ENCODE measurements at places on chromosomes 11 and 22. TPM values are rescaled to one million over a fixed set of nuclear protein-coding genes. Genes with fewer than 3 reads are reported as not detected.

Gene MFNG
- 8.7 TPM for total RNA-seq

Gene BARX2
- 14.3 TPM for total RNA-seq

Gene CASP5
- not detected for total RNA-seq

Gene SCN2B
- 12.0 TPM for total RNA-seq

Gene MUC5AC
- total RNA-seq = not detected

Gene IGHMBP2
- total RNA-seq = 20.1 TPM

Gene SAA4
- total RNA-seq = not detected

- no peak for DNase-seq
Observed at GRCh38 chr11:35876786-35877185, 67.1 kb upstream of the LDLRAD3 start.

- DNase-seq = peak; percentile 70
Observed at GRCh38 chr11:64298966-64299846, 952 bp upstream of the CATSPERZ start.

DNA sequence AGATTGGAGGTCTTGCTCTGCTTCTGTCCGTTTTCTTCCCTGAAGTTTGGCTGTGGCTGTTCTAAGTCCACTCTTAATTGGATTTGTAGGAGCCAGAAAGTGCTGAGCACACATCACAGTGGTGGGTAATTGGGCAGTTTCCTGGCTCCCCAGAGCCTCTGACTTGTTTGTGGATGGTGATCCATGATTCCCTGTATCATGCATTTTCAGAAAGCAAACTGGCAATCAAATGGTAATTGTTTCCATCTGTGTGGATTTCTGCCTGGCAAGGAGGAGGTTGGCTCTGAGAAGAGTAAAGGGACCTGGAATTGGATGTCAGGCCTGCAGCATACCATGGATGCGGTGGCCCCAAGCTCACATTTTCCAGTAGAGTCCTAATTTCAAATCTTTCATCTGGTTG lies 49.5 kb downstream of the PPFIBP2 start:
- no peak for DNase-seq

DNA sequence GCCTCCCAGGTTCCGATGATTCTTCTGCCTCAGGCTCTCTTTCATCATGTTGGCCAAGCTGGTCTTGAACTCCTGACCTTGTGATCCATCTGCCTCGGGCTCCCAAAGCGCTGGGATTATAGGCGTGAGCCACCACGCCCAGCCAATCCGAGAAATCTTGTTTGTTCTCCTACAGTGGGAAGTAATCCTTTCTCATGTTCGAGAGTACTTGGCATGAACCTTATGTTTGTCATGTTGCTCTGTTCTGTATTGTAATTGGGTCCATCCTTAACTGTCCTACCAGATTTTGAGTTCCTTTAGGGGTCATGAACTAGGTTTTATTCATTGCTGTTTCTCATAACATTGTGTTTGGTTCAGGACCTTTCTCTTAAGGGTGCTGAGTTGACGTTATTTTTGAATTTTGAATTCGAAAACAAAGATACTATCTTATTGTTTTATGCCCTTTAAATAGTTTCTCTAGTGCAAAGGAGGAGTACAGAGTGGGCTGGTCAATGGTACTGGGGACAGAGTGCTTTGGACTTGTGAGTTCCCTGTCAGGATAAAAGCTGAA lies 113.4 kb upstream of the RRM1 start:
- no peak for DNase-seq

GRCh38 chr11:111305876-111306275 lies 7.5 kb downstream of the POU2AF3 start:
- no peak for DNase-seq

DNA sequence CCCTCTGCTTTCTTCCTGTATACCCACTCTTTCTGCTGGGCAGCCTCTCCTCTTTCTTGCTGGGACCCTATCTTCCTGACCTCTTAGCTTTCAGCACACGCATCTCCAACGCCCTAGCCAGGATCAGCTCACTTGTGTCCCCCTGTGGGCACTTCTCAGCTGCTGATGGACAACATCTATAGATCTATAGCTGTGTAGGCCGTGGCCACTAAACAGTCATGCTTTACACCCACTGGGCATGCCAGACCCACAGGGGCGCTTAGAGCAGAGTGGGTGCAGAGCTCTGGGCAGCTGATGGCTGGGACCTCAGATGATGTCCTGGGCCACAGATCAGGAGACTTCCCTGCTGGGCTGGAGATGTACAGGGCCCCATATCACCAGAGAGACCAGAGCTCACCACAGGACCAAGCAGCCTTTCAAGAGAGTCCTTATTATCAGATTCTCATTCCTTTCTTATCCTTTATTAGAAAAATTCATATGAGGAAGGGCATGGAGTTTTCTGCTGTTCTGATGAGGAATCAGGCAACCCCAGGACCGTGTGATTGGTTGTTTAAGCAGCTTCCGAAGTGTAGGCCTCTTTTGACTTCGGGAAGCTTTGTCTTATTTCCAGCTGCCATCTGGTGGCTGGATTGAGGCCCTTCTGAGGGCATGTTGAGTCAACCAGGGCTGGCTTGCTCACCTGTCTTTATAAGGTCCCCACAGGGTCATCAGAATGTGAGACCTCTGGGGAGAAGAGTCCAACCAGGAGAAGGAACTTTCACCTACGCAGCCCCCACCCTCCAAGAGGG lies 60.5 kb downstream of the OSBP2 start:
- DNase-seq = peak; percentile 74

- peak; percentile 84 for DNase-seq
Observed at GRCh38 chr11:62108017-62108750, 15.6 kb upstream of the INCENP start.

GRCh38 chr11:107957109-107957588 lies 28.9 kb downstream of the RAB39A start:
- DNase-seq = no peak

GRCh38 chr22:26503758-26504157 lies 8.5 kb downstream of the TFIP11 start:
- DNase-seq = no peak

Measured in tongue (tissue), 3 donors.